ENCODE measurements at places on chromosomes 1 and 21.
A peak's percentile ranks its signal among the peaks of the same experiment; 100 is the strongest.

DNA sequence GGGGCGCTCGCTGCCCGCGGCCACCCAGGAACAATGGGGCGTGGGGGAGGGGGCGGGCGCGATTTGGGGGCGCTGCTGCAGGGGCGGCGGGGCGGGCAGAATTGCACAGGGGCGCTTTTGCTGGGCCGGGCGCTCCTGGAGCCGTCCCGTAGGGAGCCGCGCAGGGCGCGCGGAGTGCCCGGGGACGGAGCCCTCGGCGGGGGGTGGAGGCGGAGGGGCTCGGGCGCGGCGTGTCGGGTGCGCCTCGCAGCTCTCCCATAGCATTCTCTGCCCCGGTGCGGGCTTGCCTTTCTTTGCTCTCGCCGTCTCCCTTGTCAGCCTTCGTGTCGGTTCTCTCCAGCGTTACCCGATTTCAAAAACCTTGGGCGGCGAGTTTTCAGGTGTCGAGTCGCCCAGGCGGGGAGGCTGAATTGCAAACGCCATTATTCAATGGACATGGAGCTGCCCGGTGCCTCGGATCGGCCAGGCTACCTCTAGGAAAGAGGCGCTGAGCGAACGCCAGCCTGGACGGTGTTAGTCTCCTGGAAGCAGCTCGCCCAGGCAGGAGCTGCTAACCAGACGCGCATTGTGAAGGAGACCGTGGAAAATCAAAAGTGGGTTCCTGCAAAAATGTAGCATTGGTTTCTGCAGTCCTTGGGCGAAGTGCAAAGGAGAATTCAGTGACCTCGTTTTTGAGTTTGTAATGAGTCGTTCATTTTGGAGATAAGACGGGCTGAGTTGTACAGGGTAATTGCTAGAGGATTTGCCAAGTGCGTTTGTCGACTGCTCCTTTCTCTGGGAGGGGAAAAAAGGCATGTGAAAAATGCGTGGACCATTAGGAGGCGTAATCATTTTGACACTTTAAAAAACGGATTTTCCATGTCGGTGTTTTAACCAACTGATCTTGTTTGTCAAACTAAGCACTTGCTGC, 626 bp downstream of the CXADR start:
- no peak for DNase-seq

- DNase-seq = no peak
These were observed 161.1 kb upstream of the RRP15 start for GRCh38 chr1:218123968-218124367.

DNA sequence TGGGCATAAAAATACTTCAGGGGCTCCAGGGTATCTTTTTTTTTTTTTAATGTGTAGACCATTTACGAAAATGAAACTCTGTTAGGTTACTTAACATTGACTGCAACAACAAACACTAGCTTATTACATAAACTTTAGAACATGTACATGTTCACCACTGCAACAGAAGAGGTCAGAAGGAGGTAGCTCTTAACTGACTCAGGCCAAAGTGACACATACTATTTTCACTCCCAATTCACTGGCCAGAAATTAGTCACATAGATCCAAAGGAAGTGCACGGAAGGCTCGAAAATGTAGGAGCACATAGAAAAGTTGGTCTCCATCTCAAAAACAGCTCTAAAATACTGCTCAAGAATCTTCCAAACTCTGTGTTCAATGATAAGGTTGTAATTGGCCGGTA, 107.2 kb downstream of the AKT3 start:
- no peak for DNase-seq

- no peak for DNase-seq
These were observed 6.6 kb upstream of the MIIP start for GRCh38 chr1:12012560-12013316.

GRCh38 chr21:26572702-26573381, at the start of gene CYYR1:
CYYR1 (minus strand) TSS chr21:26573286; CDS start chr21:26572940, 346 bp downstream.
- DNase-seq = no peak

GRCh38 chr1:47687631-47688460, 250.0 kb downstream of the FOXD2 start:
- DNase-seq = no peak

- no peak for DNase-seq
These were observed 39.8 kb upstream of the CD34 start for GRCh38 chr1:207950750-207951149.

GRCh38 chr1:183758913-183759312, 46.0 kb upstream of the RGL1 start:
- DNase-seq = no peak

DNA sequence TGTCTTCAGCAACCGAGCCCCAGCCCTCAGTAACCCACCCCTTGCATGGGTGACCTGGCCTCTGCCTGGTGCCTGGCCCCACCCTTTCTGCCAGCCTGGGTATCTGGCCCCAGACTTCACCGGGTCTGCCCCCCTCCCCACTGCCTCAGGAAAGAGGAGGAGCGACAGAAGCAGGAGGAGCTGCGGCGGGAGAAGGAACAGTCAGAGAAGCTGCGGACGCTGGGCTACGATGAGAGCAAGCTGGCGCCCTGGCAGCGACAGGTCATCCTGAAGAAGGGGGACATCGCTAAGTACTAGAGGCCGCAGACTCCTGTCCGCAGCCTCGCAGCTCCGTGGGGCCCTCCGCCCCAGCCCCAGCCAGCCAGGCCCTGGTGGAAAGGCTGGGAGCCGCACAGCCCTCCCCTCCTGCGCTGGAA, 6.1 kb downstream of the TNFRSF25 start:
- no peak for DNase-seq

- no peak for DNase-seq
These were observed 116.3 kb downstream of the DHRS3 start for GRCh38 chr1:12501661-12502060.

DNA sequence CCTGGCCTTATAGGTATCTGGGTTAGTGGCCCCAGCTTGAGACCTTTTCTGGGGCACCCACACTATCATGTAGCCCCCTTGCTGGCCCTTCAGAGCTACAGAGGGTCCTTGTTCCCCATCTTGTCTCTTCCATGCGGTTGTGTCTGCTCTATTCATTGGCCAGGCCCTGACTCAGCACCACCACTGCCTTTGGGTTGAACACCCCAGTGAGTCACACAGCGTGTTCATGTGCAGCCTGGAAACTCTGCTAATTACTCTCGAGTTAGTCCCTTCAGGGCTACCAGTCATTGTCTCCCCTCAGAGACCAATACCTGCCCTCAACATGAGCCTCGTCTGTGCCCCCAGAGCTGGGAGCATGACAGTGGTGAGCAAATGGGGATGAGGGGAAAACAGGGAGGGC, 28.2 kb upstream of the IKBKE start:
- DNase-seq = no peak

DNA sequence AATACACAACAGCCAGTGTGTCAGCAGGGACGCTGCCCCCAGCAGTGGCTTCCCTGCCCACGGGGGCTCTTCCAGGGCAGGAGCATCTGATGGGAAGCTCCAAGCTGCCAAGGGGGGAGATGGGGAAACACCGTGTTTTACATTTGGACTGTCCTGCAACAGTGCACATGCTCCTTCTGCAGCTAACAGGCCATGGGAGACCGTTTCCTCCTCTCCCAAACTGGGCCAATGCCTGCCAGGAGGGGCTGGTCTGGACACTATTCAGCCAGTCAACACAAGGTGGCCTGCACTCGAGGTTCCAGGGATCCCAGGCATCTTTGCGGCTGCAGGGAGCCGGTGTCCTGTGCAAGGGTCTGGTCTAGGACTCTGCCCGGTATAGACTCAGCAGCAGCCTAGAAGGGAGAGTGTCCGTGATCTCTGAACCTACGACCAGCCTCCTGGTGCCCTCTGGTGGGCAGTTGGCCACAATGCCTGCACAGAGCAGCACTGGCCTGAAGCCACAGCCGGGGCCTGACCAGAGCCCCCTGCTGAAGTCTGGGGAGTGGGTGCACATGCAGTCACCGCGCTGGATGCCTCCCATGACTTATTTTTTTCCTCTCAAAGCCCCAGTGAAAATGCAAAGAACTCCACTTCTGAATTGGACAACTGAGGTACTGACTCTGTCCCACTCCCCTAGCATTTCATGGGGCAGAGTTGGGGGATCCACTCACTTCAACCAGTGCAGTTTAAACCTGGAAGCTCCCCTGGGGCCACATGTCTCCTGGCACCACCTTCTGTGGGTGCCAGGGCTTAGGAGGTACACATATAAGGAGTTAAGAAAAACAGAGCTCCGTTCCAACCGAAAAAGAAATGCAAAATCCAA, 33.3 kb downstream of the RCC2 start:
- peak; percentile 2 for DNase-seq

- no peak for DNase-seq
These were observed 2.0 kb upstream of the C1orf174 start for GRCh38 chr1:3902111-3902511.

DNA sequence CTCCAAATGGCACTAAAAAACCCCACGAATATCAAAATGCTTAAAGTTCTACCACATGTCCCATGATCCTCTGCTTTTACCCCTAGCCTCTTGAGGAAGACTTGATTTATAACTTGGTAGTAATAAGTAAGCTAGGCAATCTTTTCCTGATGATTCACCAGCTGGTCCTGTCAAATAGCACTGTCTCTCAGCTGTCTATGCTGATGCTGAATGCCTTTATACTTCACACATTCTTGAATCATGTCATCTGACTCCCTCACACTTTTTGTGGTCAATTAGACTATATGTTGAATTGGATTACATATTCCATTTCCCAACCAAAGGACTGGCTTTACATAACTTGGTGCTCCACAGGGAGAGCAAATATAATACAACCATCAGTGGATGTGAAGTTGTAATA, 16.6 kb downstream of the C21orf91 start:
- no peak for DNase-seq

GRCh38 chr1:88946861-88947260, 45.6 kb downstream of the KYAT3 start:
- DNase-seq = no peak

DNA sequence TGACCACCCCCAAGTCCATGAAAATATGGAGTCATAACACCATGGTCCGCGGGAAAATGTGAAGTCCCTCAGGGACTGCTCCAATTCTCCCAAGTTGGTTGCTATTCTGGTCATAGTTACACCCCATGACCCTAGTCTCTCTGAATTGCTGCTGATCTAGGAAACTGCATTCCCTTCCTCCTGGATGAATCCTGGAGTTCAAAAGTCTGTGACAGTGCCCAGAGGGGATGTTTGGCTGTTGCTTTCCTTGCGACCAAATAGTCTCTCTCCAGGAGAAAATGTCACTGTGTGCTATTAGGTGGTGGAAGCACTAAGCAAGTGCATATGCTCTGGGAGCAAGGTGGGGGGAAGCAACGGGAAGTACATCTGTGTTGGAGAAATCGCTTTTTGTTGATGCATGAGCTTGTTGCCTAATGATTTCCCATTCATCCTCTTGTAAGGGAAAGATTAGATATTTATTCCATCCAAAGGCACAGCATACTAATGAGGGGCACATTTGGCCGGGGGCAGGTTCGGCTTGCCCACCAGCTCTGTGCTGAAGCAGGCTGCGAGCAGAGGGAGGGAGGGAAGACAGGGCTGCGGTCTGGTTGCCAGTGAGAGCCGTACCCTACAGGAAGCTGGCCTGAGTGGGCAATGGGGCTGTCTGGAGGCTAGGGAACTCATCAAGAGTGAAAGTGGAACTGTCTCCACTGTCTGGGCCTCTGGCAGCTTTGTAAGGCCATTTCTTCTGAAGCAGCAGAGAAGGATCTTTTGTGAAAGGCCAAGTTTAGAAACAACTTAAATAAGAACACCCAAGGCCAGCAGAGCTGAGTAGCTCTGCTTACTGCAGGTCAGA, 27.2 kb downstream of the SYT6 start:
- no peak for DNase-seq

DNA sequence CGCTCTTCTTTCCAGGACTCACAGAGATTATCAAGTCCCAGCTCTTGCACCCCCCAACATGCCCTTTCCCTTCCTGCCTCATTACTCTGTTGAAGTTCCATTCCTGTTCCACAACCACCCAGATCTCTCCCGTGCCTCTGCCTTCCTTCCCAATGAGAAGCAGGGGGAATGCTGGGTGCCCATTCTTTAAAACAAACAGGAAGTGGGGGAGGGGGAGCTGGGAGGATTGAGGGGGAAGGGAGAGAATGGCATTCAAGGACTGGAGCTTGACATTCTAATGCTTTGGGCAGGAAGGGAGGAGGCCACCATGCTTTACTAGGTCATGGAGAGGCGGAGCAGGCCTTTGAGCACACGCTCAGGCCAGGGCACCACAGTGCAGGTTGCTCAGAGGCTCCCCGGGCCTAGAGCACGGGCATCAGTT, 150.3 kb upstream of the IRF2BP2 start:
- no peak for DNase-seq

DNA sequence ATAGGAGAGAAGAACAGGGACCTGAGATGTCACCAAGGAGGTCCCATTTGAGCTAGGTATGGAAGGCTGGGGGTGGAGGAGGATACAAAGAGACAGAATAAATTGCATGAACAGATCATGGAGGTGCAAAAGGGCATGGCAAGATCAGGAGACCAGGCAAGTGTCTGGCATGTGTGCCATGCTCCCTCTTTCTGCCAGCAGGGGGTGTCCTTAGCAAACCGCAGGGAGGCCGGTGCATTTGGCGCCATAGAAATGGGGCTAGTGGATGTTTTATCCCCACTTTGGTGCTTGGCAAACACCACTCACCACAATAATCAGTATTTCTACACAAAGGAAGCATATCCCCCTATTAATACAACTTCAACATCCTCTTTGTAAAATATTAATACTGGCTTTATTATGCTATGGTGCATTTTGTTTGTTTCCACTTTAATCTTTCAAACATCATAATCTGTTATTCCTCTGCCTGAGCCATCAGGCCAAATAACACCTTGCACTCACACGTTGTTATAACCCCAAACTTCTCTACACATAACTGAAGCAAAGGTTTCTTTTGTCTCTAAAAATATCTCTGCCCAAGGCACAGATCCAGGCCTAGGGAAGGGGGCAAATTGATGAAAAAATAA, 25.9 kb downstream of the S100A6 start:
- peak; percentile 30 for DNase-seq

DNA sequence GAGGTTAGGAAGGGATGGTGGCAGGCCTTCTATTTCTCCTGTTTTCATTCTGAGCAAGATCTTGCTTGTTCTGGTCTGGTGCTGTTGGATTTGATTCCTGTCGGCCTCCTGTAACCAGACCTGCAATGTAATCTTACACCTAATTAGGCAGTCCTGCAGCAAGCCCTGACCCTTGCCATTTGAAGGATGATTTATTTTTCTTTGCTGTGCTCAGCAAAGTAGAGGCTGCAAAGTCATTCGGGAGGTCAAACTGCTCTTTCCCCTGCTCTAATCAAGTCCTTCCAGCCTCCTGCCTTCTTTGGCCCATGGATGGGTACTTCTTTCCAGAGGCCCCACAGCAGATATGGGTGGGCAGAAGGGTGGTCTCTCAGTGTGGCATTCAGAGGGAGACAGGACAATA, 417.7 kb upstream of the USP24 start:
- DNase-seq = no peak

- DNase-seq = no peak
These were observed 44.8 kb upstream of the ABCG1 start for GRCh38 chr21:42174173-42174572.
